ENCODE measurements at places on chromosomes 12 and 14.

DNA sequence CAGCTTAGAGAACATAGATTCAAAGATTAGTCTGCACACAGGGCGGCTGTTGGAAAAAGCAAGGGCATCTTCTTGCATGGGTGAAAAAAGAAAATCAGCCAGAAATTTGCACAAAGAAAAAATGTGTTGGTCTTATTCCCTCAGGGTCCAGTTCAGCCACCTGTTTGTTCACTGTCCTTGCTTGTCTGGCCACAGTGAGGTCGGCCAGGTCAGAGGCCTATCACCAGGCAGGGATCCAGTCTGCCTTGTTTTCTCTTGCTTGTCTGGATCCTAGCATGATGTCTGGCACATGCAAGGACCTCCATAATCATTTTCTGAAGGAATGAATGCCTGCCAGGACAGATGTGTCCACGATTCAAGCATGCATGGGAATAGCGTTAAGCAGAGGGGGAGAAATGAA lies 359.1 kb upstream of the TBX3 start:
- DNase-seq: no peak

DNA sequence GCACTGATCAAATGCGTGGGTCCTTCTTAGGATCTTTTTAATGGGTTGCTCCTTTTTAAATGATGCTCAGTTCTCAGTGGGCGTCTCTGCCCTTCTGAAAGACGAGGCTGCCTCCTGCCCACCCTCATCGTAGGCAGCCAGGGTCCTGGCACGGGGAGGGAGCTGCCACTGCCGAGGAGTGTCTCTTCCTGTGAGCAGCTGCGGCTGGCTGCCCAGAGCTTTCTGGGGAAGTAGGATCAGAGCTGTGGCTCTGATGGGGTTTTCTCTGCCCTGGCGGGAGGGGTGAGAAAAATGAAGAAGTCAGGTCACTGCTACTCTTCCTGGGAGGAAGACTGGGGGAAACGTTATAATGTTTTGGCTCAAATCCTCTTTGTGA lies 31.1 kb upstream of the BEGAIN start:
- no peak for DNase-seq

- no peak for DNase-seq
Measured at GRCh38 chr14:59398841-59399240, 66.3 kb downstream of the GPR135 start.

DNA sequence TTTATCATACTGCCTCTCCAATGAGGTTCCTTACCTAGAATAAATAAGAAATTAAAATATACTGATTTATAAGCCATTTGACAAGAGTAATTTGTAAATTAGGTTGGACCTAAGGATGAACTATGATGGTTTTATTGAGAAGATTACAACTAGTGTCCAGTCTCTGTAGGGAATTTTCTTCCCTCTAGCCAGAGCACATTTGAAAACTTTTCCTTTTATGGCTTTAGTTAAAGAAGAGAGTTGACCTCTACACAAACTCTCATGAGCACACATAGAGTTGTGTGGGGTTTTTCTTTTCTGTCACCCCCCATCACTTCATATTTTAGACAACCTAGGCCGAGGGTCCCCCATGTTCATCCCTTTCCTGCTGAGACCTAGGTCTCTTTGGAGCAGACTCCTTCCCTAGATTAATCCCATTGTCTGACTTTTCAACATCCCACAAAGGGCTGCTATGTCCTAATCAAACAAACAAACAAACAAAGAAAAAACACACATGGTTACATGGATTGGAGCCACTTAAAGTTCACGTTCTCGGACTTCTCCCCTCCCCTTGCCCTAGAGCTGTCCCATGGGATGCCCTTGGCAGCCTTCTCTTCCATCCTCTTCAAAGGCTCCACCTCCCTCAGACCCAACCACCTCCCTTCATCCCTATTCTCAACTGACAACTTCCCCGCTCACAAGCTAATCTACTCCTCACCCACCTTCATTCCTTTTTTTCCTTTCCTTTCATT lies 40.7 kb downstream of the GPR135 start:
- DNase-seq: no peak

DNA sequence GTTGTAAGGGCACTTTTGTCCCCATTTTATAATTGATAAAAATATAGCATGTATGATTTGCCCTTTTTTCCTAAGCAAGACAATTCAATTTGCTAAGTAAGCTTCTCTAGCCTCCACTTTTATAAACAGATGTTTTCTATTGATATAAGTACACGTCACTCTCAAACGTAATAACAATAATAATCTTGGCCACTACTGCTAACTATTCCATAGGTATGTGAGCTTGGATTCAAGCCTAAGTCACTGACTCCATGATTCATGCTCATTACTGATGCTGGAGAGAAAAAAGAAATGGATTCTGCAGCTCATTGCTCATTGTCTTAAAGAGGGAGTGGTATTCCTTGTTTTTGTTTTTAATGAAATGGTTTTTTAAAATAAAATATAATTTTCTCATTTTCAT lies 661.0 kb downstream of the GALC start:
- no peak for DNase-seq

DNA sequence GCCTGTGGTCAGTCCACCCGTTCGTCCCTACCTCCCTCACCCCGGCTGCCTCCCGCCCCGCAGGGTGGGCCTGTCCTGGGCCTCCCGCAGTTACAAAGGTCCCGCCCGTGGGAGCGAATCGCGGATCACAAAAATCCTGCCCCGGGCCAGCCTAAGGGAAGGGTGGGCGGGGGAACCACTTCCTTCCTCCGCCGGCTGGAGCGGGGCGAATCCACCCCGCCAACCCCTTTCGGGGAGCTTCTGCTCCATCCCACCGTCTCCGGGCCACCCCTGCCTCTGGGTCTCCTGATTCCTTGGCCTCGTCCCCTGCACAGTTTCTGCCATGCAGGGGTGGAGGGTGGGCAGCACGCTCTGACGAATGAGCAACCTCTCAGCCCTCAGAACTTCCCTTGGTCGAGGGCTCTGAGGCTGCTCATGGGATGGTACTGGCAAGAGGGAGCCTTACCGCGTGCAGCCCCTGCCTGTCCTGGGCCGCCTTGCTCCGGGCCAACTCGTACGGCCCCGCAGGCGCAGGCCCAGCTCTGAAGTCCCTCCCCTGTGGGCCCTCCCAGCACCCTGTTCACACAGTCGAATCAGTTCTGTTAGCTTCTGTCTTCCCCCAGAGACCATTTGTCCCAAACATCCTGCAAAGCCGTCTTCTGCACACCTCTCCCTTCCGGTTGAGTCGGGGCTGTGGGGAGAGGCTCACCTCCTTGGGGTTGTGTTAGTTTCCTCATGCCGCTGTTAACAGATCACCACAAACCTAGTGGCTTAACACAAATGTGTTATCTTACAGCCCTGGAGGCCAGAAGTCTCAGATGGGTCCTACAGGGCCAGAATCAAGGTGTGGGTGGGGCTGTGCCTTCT lies 589 bp upstream of the HVCN1 start:
- no peak for DNase-seq

DNA sequence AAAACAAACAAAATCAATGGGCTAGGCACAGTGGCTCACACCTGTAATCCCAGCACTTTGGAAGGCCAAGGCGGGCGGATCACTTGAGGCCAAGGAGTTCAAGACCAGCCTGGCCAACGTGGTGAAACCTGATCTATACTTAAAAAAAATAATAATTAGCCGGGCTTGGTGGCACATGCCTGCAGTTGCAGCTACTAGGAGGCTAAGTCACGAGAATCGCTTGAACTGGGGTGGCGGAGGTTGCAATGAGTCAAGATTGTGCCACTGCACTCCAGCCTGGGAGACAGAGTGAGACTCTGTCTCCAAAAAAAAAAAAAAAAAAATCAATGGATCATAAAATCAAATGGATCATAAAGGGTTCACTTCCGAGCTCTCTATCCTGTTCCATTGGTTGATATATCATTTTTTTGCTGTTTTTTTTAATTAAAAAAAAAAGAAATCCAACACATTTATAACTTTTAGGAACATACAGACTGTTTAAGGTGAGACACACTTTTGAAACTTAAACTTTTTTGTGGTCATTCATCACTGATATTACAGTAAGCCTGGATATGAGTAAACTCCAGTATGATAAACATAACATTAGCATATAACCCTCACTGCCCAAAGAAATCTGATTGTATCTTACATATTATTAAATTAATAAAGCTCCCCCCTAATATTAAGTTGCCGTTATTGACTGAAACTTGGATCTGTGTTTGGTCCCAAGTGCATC lies 22.1 kb downstream of the MOK start:
- DNase-seq: no peak

GRCh38 chr12:90972226-90972625 lies 17.2 kb upstream of the CCER1 start:
- DNase-seq: no peak

GRCh38 chr12:79841248-79841877 lies 93.5 kb downstream of the PPP1R12A start:
- DNase-seq: no peak

GRCh38 chr12:76519538-76519937 lies 40.0 kb downstream of the OSBPL8 start:
- DNase-seq: no peak

DNA sequence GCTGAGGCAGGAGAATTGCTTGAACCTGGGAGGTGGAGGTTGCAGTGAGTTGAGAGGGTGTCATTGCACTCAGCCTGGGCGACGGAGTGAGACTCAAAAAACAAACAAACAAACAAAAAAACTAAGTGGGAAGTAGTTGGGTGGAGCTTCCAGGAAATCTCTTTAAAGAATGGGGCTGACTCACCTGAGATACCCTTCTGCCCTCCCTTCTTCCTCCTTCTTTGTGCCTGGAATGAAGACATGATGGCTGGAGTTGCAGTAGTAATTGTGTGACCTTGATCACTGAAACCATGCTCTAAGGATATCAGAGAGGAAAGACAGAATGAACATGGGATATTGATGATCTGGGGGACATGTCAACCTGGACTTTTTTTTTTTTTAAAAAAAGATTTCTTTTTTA lies 87.6 kb upstream of the MED13L start:
- no peak for DNase-seq

All from NCI-H1048 (cell line).